Activated CD4-positive, alpha-beta T cell treated with anti-CD3 and anti-CD28 coated beads for 24 hours (primary cell): ENCODE measurements at places on chromosomes 13 and 19.
A peak's percentile ranks its signal among the peaks of the same experiment; 100 is the strongest.

- DNase-seq: no peak
Observed at GRCh38 chr19:10001899-10002298, 8.4 kb downstream of the COL5A3 start.

GRCh38 chr13:102901056-102901455 is 55.2 kb downstream of the ERCC5 start:
- DNase-seq: no peak

- DNase-seq: no peak
Observed at GRCh38 chr13:94657167-94657566, 55.2 kb downstream of the SOX21 start.

- DNase-seq: no peak
Observed at GRCh38 chr13:77730572-77730971, 33.1 kb downstream of the SLAIN1 start.

GRCh38 chr13:30608364-30608763 is 9.4 kb upstream of the USPL1 start:
- DNase-seq: no peak

- no peak for DNase-seq
Observed at GRCh38 chr13:21014502-21015170, 46.8 kb downstream of the LATS2 start.

DNA sequence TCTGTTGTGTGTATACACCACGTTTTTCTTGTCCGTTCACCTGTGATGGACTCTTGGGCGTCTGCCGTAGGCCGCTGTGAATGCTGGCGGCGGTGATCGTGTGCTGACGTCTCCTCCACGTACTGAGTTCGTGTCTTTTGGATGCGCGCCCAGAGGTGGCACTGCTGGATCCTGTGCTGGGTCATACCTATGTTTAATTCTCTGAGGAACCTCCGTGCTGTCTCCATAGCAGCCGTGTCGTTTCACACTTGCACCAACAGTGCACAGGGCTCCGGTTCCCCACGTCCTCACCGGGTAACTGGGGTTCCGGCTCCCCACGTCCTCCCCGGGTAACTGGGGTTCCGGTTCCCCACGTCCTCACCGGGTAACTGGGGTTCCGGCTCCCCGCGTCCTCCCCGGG is 56.2 kb downstream of the ATP11A start:
- no peak for DNase-seq

GRCh38 chr19:51163257-51163656 is 21.2 kb downstream of the SIGLEC7 start:
- DNase-seq: no peak

GRCh38 chr19:46173886-46174480 is 25.9 kb downstream of the IGFL2 start:
- DNase-seq: no peak

- DNase-seq: no peak
Observed at GRCh38 chr19:42255766-42256745, 1.1 kb upstream of the ERF start.

DNA sequence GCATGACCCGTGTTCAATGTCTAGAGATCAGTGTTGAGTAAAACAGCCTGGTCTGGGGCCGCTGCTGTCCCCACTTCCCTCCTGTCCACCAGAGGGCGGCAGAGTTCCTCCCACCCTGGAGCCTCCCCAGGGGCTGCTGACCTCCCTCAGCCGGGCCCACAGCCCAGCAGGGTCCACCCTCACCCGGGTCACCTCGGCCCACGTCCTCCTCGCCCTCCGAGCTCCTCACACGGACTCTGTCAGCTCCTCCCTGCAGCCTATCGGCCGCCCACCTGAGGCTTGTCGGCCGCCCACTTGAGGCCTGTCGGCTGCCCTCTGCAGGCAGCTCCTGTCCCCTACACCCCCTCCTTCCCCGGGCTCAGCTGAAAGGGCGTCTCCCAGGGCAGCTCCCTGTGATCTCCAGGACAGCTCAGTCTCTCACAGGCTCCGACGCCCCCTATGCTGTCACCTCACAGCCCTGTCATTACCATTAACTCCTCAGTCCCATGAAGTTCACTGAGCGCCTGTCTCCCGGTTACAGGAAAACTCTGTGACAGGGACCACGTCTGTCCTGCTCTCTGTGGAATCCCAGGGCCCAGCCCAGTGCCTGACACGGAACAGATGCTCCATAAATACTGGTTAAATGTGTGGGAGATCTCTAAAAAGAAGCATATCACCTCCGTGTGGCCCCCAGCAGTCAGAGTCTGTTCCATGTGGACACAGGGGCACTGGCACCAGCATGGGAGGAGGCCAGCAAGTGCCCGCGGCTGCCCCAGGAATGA is 1.5 kb upstream of the CEACAM5 start:
- DNase-seq: peak; percentile 56

GRCh38 chr13:86174622-86175021 is 375.4 kb upstream of the SLITRK6 start:
- DNase-seq: no peak

GRCh38 chr13:80865329-80865728 is 524.4 kb upstream of the SPRY2 start:
- no peak for DNase-seq

DNA sequence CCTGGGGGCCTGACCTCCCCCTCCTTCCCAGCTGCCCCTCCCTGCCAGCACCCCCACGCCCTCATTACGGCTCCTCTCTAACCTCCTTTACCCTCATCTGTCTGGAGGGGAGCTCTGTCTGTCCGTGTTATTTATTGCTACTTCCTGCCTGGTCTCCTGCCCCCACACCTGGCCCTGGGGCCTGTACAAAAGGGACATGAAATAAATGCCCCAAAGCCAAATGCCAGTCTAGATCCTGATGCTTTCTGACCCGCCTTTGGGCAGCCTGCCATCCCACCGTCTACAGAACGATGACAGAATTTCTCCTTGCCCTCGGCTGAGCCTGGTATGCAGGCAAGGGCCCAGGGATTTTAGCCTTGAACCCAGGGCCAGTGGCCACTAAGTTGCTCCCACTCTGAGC is 15.4 kb upstream of the CD22 start:
- DNase-seq: no peak

- DNase-seq: no peak
Observed at GRCh38 chr13:110361365-110361911, 54.4 kb downstream of the COL4A2 start.

DNA sequence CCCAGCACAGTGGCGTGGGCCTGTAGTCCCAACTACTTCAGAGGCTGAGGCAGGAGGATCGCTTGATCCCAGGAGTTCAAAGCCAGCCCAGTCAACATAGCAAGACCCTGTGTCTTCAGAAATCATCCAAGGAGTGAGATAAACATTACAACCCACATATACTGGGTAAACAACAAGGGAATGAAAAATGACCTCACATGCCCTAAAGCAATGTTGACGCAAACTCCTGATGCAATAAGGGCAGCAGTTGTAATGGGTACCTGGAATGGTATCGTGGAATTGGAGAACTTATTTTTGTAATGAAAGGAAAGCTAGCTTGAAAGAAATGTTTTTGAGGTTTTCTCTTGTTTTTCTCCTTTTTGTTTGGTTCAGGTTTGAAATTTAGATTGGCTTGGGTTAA is 24.5 kb upstream of the LGALS16 start:
- DNase-seq: no peak

DNA sequence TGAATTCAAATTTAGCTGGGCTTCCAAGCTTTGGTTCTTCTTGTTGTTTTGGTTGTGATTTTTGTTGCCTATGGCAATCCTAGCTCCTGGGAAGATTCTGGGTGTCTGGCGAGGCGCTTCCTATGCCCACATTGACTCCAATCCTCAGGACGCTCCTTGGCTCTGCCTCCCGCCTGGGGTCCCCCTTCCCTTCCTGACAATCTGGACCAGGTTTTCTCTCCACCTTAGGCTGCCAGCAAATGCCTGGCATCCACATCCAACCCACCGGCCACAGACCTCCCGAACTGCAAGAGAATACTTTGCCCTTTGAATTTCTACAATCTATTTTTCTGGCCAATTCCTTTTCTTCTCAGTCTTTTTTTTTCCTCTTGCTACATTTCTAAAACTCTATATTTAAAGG is 186.9 kb upstream of the UBL3 start:
- DNase-seq: no peak

DNA sequence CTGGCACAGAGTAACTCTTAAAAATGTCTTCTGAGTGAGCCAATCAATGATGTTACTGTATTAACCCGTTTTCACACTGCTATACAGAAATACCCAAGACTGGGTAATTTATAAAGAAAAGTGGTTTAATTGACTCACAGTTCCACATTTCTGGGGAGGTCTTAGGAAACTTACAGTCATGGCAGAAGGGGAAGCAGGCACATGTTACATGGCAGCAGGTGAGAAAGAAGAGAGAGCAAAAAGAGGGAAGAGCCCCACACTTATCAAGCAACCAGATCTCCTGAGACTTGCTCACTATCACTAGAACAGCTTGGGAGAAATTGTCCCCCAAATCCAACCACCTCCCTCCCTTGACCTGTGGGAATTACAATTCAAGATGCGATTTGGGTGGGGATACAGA is 97.6 kb upstream of the MIR17HG start:
- no peak for DNase-seq

- DNase-seq: no peak
Observed at GRCh38 chr19:39918183-39918651, 16.2 kb downstream of the FCGBP start.

DNA sequence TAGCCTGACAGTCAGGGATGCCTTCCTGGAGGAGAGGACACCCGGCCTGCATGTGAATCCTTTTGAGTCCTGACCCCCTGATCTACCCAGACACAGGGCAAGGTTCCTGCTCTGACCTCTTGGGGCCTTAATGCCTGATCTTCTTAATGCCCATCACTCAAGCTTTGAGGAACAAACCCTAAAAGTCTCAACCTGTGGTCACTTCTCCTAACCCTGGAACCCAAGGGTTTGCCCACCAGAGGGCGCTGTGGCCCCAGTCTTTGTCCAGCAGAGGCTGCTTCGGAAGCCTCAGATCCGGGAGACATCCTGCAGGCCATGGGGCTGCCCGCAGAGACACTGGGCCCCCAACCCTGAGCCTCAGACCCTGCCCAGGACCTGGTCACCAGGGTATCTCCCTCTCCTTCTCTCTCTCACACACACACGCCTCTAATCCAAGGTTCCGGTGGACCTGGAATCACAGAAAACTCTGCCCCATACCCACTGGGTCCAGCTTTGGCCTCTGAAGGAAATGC is 9.8 kb upstream of the DPF1 start:
- DNase-seq: peak; percentile 67

GRCh38 chr13:41004875-41005693 is 14.0 kb downstream of the ELF1 start:
- no peak for DNase-seq

GRCh38 chr19:3570606-3571011 is 2.1 kb upstream of the HMG20B start:
- DNase-seq: no peak

- no peak for DNase-seq
Observed at GRCh38 chr19:5128936-5129389, 160.1 kb downstream of the KDM4B start.

- DNase-seq: peak; percentile 51
Observed at GRCh38 chr19:3359015-3359918, 7.1 kb upstream of the NFIC start.

GRCh38 chr13:28055357-28055756 is 45.0 kb downstream of the FLT3 start:
- DNase-seq: no peak

DNA sequence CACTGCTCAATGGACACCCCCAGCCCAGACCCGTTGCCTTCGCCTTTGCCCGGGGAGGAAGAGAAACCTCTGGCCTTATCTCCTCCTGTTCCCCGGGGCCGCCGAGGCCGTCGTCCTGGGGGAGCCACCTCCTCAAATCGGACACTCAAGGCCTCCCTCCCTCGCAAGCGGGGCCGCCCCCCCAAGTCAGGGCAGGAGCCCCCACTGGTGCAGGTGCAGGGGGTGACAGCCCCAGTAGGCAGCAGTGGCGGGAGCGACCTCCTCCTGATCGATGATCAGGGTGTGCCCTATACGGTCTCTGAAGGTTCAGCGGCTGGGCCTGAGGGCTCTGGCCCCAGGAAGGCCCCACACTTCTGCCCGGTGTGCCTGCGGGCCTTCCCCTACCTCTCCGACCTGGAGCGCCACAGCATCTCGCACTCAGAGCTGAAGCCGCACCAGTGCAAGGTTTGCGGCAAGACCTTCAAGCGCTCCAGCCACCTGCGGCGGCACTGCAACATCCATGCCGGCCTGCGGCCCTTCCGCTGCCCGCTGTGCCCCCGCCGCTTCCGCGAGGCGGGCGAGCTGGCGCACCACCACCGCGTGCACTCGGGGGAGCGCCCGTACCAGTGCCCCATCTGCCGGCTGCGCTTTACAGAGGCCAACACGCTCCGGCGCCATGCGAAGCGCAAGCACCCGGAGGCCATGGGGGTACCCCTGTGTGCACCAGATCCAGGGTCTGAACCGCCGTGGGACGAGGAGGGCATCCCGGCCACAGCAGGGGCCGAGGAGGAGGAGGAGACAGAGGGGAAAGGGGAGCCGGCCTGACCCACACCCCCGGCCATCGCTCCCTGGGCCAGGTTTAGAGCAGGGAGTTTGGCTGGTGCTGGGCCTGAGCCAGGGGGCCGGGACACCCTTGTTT is 2.3 kb downstream of the ZNF524 start:
- no peak for DNase-seq

GRCh38 chr19:49554701-49555181 is 25.6 kb downstream of the NOSIP start:
- DNase-seq: peak; percentile 39

GRCh38 chr13:50197705-50198104 is 182.5 kb downstream of the KCNRG start:
- DNase-seq: no peak

- no peak for DNase-seq
Observed at GRCh38 chr13:43757266-43757665, 29.5 kb downstream of the ENOX1 start.

GRCh38 chr13:47463726-47464125 is 537.3 kb downstream of the SUCLA2 start:
- no peak for DNase-seq

GRCh38 chr19:46791944-46792343 is 3.5 kb upstream of the SLC1A5 start:
- DNase-seq: no peak

- peak; percentile 28 for DNase-seq
Observed at GRCh38 chr13:94967183-94968039, 255.1 kb upstream of the SOX21 start.

GRCh38 chr19:48635263-48635965 is 1.8 kb downstream of the DBP start:
- DNase-seq: peak; percentile 66

GRCh38 chr19:30376826-30377425 is 4.7 kb downstream of the ZNF536 start:
- DNase-seq: no peak

DNA sequence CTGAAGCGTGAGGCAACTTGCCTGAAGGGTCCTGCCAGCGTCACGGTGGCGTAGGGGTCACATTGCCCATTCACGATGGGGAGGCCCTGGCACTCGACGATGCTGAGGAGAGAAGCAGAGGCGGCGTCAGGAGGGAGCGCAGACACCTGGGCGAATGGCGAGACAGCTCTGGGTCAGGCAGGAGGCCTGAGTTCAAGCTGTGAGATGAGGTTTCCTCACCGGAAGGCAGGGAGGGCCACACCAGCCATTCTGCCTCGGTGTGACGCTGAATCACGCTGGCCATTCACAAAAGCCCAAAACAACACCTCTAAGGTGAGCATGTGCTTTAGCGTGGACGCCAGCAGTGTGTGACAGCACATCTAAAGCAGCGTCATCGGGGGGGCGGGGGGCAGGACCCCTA is 54.0 kb upstream of the C13orf46 start:
- DNase-seq: no peak
